ENCODE measurements at places on chromosomes 5 and 9. TPM values are rescaled to one million over a fixed set of nuclear protein-coding genes. Genes with fewer than 3 reads are reported as not detected.

DNA sequence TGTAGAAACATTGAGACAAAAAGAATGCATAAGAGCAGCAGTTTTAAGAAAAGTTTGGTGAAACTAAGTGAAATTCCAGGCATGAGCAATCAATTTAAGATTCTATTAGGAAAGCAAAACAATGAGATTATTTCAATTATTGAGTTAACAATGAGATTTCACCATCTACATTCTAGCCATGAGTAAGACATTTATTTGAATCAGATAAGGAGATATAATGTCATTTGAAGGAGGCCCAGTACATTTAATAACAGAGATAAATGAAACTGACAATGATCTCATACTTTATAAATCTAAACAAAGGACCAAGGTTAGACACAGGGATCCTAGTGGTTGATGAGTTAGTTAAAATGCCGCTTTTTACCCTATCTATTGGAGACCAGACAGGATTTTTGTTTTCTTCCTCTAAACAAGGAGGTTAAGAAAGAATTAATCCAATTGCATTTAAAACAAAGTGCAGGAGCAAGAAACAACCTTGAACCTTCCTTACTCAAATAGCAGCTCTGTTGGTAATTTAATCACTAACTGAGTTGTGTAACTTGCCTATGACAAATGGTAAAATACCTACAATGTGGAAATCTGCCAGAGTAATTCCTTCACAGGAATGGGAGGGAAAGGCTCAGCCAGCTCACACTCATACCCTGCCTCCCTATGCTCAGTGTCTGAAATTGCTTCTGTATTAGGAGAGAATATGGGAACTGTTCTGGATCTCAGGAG is 103.5 kb upstream of the NR3C1 start:
- no peak overlapping the region for H3K4me3 ChIP-seq
- H3K27me3 ChIP-seq = no peaks in the 10 kb centered on the region
- no peaks in the 10 kb centered on the region for H3K36me3 ChIP-seq
- peak overlapping the region; percentile 79 for H3K27ac ChIP-seq

DNA sequence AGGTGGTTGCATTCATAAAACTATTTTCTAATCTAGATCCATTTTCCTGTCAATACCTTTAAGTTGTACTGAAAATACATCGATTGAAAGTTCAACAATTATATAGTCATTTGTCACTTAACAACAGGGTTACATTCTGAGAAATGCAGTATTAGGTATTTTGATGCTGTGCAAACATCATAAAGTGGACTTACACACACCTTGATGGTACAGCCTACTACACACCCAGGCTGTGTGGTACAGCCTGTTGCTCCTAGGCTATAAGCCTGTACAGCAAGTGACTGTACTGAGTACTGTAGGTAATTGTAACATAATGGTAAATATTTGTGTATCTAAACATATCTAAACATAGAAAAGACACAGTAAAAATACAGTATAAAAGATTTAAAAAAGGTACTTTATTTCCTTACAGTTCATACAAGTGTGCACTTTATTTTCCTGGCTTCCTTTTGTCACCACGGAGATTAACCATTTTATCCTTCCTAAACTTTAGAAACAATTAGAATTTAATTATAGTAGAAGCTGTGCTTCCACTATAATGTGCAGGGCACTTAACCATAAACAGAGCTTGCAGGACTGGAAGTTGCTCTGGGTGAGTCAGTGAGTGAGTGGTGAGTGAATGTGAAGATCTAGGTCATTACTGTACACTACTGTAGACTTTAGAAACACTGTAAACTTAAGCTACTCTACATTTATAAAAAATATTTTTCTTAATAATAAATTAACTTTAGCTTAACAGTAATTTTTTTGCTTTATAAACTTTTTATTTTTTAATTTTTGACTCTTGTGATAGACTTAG is 42.9 kb upstream of the MEF2C start:
- H3K27me3 ChIP-seq = no peaks in the 10 kb centered on the region
- DNase-seq = no peak
- no peak overlapping the region for H3K4me3 ChIP-seq
- H3K27ac ChIP-seq = no peak overlapping the region
- no peaks in the 10 kb centered on the region for H3K36me3 ChIP-seq

GRCh38 chr9:6977761-6978160 is 220.0 kb downstream of the KDM4C start:
- no peak overlapping the region for H3K27ac ChIP-seq
- H3K4me3 ChIP-seq = no peak overlapping the region
- H3K36me3 ChIP-seq = no peaks in the 10 kb centered on the region
- no peak for DNase-seq

DNA sequence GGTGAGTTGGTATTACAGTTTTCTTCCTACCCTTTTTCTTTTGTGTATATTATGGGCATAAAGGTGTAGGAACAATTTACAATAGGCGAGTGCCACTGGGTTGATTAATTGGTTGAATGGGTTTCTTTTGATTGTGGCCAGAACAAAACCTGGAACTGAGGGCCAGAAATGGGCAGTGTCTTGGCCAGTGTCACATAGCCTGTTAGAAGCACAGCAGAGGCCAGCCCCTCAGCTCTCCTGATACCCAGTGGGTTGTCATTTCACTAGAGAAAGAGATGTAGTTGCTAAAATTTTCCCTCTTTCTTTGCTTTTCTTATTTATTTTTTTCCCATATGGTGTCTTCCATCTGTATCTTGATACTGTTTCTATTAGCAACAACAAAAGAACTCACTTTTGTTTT is 38.8 kb upstream of the SEMA6A start:
- H3K36me3 ChIP-seq = no peaks in the 10 kb centered on the region
- H3K27me3 ChIP-seq = peaks cover 34% of the 10 kb centered on the region
- no peak overlapping the region for H3K4me3 ChIP-seq

GRCh38 chr5:150490754-150491153 is 17.2 kb upstream of the NDST1 start:
- no peak overlapping the region for H3K27ac ChIP-seq
- no peaks in the 10 kb centered on the region for H3K27me3 ChIP-seq
- no peak for DNase-seq
- no peaks in the 10 kb centered on the region for H3K36me3 ChIP-seq
- no peak overlapping the region for H3K4me3 ChIP-seq

GRCh38 chr5:119583684-119584083 is 45.7 kb upstream of the FAM170A start:
- H3K27me3 ChIP-seq = no peaks in the 10 kb centered on the region
- no peak for DNase-seq
- H3K27ac ChIP-seq = no peak overlapping the region
- H3K4me1 ChIP-seq = no peaks in the 10 kb centered on the region
- H3K36me3 ChIP-seq = no peaks in the 10 kb centered on the region

- DNase-seq = no peak
- H3K27me3 ChIP-seq = no peaks in the 10 kb centered on the region
- no peak overlapping the region for H3K27ac ChIP-seq
These were observed 98.9 kb downstream of the LIX1 start for GRCh38 chr5:97043511-97043910.

DNA sequence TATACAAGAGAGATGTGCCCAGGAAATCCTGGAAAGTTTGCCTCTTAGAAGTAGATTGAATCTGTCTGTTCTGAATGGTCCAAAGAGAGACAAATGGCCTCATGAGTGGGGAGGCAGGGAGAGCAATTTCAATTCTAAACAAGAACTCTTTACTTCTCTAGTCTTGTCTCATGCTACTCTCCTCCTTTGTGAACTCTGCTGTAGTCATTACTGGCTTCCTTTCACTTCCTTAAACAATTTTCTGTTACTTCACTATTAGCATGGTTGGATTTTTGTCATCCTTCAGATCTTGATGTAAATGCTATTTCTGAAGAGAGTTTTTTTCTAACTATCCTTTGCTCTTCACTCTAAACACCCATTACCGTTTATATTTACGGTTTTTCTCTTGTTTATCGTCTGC is 54.0 kb upstream of the GRIN3A start:
- no peak overlapping the region for H3K4me3 ChIP-seq
- H3K4me1 ChIP-seq = no peaks in the 10 kb centered on the region

Gene LRRC19
- total RNA-seq = not detected

Gene ATP6V0E1
- 190 TPM for total RNA-seq

Gene C9orf85
- 19.0 TPM for total RNA-seq

Gene ANKH
- 87.2 TPM for total RNA-seq
